ENCODE measurements at places on chromosomes 5 and 9.

DNA sequence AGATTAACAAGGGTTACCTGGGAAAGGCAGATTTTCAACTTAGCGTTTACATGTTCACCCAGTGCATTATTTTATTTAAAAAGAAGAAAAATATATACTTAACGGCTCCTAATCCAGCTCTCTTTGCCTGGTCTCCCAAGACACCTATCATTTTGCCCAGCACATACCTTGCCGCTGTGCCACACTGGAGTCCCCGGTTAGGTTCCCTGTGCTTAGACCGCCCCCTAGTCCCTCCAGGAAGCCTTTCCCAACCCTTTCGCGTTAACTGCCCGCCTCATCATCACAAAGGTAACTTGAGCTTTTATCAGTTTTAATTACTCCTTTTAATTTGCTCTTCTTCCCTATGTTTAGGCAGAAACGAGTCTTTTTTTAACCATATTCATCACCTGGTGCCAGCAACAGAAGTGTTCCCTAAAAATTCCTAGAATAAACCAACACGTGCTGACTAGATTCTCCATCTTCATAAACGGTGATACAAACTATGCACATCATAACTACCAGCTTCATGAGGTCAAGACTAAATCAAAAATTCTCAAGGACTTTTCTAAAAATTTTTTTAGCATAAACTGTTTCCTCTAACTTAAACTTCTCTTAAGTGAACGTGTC lies 19.7 kb downstream of the DNAJA1 start:
- no peak for DNase-seq

GRCh38 chr5:175674731-175675346 lies 17.0 kb downstream of the HRH2 start:
- DNase-seq, result no peak

GRCh38 chr5:84091127-84091799 lies 293.4 kb downstream of the EDIL3 start:
- no peak for DNase-seq

- no peak for DNase-seq
Observed at GRCh38 chr5:157596487-157596886, 20.9 kb upstream of the ADAM19 start.

DNA sequence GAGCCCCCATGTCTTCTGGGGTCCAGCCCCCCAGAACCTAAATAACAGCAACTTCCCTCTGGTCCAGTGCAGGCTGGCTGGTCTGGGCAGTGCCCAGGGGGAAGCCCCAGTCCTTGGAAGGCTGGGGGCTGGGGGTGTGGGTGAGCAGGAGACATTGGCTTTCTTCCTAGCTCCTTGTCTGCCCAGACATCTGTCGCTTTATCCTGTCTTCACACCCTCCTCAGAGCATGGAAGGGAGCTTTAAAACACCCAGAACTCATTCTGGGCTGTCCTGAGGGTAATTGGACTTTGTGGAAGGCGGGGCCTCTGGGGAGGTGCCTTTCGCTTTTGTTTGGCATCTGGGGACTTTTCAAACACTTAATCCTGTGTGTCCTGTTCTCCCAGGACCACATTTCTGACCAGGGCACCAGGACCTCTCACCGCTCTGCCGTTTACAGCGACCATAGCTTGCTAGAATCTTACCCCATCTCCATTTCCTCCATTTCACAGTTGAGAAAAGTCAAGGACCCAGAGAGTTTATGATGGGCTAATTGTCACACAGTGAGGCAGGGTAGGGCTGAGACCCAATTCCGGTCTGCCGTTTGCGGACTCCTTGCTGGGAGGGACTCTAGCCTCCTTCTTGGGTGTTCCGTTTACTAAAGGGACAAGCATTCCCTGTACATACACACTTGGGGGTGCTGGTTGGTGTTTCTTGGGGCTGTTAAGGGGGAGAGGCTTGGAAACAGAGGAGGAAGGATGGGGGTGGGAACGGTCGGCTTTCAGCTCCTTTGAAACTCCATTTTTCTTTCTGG lies 1.1 kb downstream of the GSN start:
- no peak for DNase-seq

- no peak for DNase-seq
Observed at GRCh38 chr5:180563994-180564393, 27.3 kb downstream of the SCGB3A1 start.

DNA sequence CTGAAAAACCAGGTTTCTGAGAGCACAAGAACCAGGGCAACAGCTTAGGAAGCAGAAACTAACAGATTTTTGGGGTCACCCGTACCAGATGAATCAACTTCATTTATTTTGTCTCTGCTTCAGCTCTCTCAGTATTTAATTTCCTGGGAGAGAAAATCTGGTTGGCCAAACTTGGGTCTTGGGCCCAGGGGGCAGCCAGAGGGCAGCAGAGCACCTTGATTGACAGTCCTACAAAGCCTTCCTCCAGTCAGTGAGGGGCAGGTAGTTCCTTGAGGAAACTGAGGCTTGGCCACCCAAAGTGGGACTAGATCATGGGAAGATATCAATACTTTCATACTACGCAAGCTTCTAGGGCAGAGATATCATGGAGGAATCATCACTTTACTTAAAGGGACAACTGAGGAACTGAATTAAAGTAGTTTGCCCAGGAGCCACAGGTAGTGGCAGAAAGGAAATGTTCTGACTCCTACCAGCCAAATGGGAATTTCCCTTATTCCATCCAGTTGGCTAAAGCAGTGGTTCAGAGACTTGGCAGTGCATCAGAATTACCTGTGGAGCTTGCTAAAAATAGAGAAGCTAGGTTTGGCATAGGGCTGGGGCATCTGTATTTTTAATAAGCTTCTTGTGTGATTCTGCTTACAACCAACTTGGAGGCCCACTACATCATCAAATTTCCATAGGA lies 21.5 kb upstream of the ARHGAP26 start:
- DNase-seq, result no peak

GRCh38 chr9:117178596-117179375 lies 236.1 kb downstream of the ASTN2 start:
- DNase-seq, result no peak

DNA sequence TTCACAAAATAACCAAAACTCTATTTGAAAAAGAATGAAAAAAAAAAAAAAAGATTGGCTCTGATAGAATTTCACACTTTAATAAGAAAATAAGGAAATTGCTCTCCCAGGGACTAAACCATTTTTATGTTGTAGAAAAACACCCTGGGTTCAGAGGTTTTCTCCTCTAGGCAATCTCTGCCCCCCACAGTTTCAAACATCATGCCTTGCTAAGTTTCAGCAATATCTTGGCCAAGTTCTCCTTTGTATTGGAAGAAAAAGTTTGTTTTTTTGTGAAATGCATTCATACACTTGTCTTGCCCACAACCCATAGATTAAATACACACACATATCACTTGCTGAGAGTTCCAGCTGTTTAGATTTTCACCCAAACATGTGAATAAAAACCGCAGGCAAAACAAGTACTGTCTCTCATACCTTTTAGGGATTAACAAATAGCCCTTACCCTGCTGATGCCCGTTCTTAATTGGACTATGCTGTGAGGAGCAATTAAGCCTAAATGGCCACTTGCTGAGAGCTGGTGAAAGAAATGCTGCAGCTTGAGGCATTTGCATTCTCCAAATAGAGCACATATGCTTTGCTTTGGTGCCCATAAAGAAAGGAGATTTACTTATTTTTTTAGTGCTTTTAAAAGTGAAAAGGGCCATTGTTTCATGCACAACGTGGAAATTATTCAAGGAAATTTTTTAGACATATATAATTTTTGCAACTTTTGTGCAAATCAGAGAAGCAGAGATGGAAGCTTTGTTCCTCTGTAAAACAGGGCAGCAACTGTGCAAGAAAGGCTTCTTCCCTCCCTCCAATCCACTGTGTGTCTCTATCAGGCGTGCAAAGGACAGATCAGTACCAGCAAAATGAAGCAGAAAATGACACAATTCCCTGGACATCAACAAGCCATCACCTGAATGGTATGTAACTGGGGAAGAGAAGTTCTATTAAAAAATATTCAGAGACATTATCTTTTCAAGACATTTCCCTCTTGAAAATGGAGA lies 262.4 kb upstream of the KIF2A start:
- no peak for DNase-seq

Measured in tibial nerve (tissue), 4 donors.